Common myeloid progenitor, CD34-positive (primary cell): ENCODE measurements at places on chromosomes 11 and 22.

- DNase-seq: peak; percentile 62
Observed at GRCh38 chr22:17119481-17120202, 1.5 kb downstream of the TMEM121B start.

GRCh38 chr11:100578831-100579311 is 108.2 kb upstream of the ARHGAP42 start:
- no peak for DNase-seq

GRCh38 chr11:70901951-70902521 is 350.3 kb downstream of the SHANK2 start:
- peak; percentile 19 for DNase-seq

GRCh38 chr11:60326955-60327354 is at the start of gene MS4A6E:
MS4A6E (plus strand) TSS chr11:60327255; CDS start chr11:60334896, 7,641 bp downstream.
- DNase-seq: no peak

DNA sequence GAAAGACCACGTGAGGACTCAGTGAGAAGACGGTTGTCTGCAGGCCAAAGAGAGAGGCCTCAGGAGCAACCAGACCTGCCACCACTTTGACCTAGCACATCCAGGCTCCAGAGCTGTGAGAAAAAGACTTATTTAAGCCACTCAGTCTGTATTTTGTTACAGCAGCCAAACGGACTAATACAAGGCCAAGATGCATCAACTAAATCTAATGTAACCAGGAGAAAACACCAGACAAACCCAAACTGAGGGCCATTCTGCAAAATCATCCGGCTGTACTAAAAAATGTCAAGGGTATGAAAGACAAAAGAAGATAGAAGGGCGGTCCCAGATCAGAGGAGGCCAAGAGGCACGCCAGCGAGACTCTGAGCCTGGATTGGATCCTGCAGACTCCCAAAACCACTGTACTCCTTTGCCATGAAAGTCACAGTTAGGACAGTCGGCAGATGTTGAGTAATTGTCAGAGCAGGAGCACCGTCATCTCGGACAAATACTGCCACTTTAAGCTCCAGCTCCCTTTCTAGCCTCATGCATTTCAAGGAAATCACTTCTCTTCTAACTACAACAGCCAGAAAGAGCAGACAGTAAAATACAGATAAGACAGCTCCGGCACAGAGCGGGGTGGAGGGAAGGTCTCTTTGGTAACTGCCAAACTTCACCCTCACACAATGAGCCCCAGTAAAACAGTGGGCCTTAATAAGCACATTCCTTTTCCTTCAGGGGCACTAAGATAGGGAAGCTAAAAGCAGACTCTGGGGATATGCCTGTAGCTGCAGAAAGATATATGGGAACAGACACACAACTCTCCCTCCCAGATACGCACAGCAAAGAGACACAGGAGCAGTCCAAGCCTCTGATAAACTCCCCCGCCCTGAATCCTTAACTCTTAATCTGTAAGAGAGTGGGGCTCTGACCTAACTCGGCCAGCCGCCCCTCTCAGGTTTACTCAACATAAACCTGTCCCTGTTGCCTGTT is 3.5 kb upstream of the ZP1 start:
- no peak for DNase-seq

DNA sequence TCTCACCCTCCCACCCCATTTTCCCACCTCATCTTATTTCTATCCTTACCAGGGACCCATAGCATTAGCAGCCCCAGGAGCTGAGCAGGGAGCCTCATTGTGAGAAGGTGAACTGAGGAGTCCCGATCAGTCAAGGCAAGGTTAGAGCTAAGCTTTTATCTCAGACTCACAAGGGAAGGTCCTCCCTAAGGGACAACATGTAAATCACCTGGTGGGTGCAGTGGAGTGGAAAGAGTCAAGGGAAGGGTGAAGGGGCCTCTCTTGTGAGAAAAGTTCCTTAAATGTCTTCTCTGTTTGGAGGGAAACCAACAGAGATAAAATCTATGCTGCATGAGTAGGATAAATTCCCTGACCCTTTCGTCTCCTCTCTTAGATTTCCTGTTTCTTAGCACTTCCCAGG is 85.9 kb downstream of the GAB4 start:
- peak; percentile 9 for DNase-seq

GRCh38 chr11:28464252-28464867 is 356.2 kb downstream of the METTL15 start:
- DNase-seq: no peak

GRCh38 chr22:42960531-42961399 is 54.2 kb downstream of the PACSIN2 start:
- no peak for DNase-seq

- no peak for DNase-seq
Observed at GRCh38 chr22:23938328-23939016, 22.5 kb downstream of the GSTT2B start.

GRCh38 chr11:122979815-122980595 is 1.6 kb downstream of the BSX start:
- DNase-seq: no peak

- DNase-seq: peak; percentile 53
Observed at GRCh38 chr11:107591378-107592230, 657 bp downstream of the ELMOD1 start.

- DNase-seq: no peak
Observed at GRCh38 chr11:46417711-46418110, 26.1 kb upstream of the CHRM4 start.

DNA sequence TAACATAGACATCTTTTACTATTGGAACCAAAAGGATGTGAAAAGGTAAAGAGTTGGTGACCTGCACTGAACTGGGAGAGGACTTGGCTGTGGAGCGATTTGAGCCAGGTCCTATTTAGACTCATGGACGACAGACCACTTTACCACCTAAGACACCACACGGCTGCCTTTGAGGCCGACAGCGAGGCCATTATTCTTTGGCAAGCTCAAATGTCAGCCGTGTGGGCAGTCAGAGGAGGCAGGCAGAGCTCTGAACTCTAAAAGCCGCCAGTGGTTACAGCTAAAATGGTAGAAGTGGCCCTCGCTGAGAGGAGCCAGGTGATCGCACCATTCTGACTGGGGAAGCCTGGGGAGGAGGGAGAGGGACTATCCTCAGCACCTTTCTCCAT is 50.5 kb downstream of the SCUBE1 start:
- DNase-seq: no peak

DNA sequence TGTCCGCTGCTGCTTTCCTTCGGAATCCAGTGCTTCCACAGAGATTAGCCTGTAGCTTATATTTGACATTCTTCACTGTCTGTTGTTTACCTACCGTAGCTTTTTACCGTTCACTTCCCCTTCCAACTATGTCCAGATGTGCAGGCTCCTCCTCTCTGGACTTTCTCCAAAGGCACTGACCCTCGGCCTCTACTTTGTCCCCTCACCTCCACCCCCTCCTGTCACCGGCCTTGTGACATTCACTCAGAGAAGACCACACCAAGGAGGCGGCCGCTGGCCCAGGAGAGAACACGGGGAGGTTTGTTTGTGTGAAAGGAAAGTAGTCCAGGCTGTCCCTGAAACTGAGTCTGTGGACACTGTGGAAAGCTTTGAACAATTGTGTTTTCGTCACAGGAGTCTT is 15.4 kb upstream of the ST14 start:
- DNase-seq: no peak

DNA sequence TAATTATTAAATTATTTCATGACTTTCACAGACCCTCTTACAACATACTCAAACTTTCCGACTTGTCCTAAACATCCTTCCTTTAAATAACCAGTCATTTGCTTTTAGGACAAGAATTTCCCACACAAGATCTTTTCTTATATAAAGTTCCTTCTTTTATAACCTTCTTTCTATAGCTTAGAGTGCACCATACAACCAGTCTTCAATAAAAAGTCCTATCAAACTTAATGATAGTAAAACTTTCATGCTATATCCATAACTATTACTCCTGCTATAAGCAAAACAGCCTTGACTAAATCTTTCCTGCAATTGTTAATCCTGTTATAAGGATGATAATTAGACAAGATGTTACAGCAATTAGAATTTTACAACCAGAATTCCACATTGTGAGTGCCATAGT is 47.4 kb downstream of the ZNF280B start:
- no peak for DNase-seq

DNA sequence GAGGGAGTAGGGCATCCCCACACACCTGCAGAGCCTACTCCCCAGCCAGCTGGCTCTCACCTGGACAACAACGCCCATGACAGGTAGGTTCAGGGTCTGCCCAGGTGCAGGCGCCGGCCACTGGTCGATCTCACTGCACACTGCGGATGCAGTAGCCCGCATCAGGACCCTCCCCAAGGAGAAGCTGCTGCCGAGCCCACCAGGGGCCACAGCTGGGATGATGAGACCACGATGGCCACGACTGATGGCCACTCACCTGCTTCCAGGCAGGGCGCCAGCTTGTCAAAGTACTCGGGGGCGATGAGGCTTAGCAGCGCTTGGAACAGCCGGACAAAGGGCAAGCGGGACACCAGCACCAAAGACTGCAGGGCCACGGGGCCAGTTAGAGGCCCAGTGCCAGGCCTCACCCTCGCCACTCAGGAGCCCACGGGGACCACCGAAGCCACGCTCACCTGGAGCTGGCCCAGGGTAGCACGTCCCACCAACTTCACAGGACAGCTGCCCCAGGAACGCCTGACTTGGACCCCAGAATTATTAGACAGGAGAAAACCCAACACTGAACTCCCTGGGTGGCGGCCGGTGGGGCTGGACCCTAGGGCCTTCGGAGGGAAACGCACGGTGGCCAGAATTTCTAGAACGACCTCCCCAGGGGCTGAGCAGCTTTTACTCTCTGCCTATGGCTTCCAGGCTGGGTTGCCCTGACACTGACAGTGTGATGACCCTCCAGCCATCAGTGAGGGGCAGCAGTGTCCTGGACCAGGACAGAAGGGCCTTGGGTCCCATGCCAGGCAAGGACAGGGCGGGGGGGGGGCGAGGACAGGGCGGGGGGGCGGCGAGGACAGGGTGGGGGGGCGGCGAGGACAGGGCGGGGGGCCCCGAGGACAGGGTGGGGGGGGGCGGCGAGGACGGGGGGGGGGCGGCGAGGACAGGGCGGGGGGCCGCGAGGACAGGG is 8.9 kb upstream of the PLXNB2 start:
- DNase-seq: no peak

DNA sequence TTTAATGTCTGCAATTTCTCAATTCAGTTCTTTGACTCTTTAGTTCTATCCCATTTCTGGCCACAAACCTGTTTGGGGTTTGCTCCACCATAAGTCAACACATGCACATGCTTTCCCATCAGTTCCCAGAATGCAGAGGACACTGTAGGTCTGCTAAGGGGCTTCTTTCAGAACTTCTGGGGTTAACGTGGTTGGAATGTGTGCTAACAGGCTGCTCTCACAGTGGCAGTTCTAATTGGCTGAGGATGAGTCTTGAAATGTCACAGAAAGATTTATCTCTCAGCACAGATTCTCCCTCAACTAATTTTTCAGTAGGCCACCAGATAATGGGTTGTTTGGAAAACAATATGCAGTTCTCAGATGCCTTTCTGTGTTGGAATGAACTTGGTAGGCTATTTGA is 703.4 kb downstream of the NTM start:
- DNase-seq: no peak

- no peak for DNase-seq
Observed at GRCh38 chr11:117906710-117907109, 22.5 kb downstream of the TMPRSS13 start.

DNA sequence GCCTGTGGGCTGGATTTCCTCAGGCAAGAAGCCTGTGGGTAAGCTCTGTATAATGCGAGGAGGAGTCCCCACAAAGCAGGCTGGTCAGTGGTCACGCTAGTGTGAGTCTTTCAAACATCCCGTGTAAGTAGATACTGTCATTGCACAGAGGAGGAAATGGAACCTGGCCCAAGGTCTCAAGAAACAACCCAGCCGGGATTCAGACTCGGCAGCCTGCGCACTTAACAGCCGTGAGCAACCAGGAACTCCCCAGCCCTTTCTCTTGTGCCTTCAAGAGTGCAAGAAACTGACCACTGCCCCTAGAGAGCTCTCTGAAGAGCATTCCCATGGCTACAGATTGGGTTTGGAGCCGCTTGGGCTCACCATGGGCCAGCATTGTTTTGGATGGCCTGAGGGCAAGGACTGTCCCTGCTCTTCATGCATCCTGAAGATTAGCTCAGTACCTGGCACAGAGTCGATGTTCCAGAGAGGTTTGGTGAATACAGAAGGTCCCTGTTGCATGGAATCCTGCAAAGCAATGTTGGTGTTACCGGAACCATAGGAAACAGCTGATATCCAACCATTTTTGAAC is 6.0 kb downstream of the MPST start:
- DNase-seq: no peak

GRCh38 chr11:11789735-11790369 is 51.9 kb upstream of the USP47 start:
- DNase-seq: peak; percentile 21

GRCh38 chr11:9955391-9955790 is 291.5 kb downstream of the SWAP70 start:
- no peak for DNase-seq

- DNase-seq: no peak
Observed at GRCh38 chr11:117281159-117281558, 10.0 kb upstream of the BACE1-AS start.

DNA sequence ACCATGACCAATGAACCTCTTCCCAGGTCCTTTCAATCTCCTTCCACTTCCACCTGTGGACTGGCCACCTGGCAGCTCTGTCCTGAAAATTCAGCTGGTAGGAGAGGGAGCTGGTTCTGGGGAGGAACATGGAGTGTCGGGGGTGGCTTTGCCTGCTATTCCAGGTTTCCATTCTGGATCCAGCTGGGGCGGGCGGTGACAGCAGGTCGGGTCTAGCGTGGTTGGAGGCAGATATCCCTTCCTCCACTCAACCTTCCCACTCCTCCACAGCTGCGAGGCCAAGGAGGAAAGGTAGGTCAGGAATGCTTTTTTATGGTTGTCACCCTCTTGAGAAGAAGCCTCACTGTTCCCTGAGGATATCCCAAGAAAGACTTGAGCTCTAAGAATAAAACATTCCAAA is 3.3 kb downstream of the NRGN start:
- no peak for DNase-seq

DNA sequence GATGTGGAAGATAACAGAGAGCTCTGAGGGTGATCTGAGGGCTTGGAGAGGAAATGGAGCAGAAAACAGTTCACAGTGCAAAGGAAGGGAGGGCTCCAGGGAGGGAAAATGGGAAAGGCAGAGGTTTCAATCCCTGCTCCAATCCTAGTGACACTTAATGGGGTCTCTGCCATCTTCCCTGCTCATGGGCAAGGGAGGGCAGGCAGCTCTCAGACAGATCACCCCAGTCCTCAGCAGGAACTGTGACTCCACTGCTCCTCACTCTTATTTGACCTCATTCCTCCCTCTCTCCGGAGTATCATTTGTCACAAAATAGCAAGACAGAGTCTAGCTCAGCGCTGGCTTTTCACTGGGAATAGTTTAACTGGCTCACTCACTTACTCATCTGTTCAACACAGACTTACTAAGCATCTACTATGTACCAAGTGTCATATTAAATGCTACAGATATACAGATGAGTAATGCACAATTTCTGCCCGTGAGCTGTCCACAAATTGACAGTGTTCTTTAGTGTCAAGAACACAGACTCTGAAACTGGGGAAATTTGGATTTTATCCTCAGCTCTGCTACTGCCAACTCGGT is 817.4 kb downstream of the OPCML start:
- DNase-seq: no peak

- no peak for DNase-seq
Observed at GRCh38 chr11:123152951-123153350, 42.1 kb downstream of the CLMP start.
